ENCODE measurements at places on chromosomes 3 and 15.

GRCh38 chr3:37985637-37986320 lies 4.8 kb upstream of the VILL start:
- no peak for DNase-seq

- DNase-seq = no peak
These were observed 94.7 kb downstream of the IL5RA start for GRCh38 chr3:3015185-3016089.

- DNase-seq = no peak
These were observed 9.7 kb upstream of the PGPEP1L start for GRCh38 chr15:99017322-99017701.

DNA sequence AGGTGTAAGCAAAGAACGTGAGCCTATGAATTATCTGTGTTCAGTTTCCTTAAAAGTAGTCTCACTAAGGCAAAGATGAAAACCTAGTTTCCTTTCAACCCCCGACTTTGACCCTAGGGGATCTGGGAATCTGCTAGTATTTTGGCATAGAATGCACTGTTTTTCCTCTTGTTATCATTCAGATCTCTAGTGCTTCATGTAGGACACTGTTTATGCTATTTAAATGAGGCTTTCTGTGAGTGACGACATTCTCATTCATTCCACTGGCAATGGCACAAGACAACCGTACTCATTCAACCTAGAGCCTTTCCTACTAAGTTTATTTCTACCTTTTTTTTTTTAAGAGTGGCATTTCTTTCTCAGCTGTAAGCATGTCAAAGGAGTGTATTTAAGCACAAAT lies 67.0 kb downstream of the CHAC1 start:
- DNase-seq = no peak

DNA sequence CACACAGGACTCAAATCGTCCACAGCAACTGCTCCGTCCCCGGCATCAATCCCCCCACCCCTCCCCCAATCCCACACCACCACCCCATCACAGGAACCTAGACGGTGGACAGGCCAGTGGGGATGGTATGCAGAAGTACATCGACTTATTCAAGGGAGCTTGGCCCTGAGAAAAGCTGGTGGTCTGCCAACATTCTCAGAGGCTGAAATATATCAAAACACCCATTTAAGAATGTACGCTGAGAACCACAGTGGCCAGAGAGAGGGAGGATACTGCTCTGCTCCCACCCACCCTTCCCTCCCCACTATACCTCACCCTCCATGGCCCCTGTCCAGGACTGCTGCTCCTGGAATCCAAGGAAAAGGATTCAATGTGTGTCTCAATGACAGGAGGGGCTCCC lies 12.4 kb upstream of the USP3 start:
- DNase-seq = no peak

DNA sequence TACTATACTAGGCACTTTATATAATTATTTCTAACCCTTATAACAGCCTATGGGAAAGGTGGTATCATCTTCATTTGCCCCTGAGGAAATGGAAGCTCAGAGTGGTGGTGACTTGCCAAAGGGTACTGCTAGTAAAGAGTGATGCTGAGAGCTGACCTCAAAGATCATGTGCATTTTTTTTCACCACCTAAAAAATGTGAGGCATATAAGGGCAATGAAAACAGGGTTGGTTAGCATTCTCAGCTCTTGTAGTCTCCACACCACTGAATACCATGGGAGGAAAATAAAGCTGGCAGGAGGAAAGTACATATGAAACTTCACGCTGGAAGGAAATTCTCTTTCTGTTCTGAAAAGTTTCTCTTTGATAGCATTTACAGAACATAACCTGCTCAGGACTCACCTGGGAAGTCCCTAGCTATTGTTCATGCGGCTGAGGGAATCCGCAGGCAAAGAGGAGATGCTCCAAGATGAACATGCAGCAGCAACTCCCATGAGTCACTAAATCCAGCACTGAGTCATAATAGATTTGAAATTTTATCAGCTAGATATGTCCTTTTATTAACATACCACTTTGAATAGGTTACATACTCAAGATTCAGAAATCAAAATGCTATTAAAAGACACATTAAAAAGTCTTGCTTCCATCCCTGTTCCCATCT lies 17.3 kb downstream of the FAIM start:
- no peak for DNase-seq

DNA sequence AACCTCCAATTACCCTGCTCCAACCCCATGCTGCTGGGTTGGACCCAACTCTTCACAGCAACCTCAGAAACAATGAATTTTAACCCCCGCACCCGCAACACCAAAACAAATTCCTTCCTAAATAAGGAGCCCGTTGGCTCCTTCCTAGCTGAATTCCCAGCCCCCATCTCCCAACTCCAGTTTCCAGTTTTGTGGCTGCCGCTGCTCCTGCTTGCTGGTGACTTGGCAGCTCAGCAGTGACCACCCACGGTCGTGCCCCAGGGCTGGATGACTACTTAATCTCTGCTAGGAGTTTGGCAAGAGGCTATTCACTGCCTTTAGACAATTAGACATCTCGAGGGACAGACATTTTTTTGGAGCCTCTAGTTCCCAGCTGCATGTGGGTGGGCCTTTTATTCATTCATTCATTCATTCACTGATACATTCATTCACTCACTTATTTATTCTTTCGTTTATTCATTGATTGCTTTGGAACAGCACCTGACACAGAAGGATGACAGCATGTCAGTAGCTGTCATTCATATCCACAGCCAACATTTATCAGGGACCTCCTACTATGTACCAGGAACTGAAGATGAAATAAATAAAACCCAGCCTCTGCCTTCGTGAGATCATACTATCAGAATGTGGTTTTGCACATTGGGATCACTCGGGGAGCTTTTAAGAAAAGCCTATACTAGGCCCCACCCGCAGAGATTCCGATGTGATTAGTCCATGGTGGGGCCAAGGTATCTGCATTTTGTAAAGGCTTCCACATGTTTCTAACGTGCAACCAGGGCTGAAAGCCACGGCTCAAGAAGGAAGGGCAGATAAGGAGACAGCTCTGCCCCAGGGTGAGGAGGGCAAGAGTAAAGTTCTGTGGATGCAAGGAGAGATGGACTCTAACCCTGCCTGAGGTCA lies 256.5 kb downstream of the SHQ1 start:
- no peak for DNase-seq

DNA sequence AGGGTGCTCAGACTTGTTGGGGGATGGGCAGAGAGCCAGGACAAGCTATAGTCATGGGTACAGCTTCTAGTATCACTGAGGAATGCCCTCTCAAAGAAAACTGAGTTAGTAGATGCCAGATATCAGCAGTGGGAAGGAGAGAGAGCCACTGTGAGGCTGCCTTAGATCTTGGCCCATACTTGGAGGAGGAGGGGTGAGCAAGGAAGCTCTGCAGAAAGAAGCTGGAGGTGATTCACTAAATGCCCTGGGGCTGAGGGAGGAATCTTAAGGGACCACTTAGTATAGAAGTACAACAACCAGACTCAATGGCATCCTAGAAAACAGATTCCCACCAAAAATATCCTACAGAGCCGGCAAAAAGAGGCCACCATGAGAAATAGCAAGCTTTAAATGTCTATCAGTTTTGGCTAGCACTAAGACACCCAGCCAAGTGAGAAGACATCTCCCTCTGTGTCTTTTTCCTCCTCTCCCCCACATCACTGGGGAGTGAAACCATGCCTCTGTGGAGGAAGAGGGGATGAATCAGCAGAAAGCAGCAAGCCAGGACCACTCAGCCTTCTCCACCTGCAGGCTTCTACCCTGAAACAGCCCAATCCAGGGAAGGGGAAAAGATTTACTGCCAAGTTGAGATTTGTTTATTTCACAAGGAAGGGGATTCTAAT lies 282.5 kb upstream of the STT3B start:
- DNase-seq = no peak

DNA sequence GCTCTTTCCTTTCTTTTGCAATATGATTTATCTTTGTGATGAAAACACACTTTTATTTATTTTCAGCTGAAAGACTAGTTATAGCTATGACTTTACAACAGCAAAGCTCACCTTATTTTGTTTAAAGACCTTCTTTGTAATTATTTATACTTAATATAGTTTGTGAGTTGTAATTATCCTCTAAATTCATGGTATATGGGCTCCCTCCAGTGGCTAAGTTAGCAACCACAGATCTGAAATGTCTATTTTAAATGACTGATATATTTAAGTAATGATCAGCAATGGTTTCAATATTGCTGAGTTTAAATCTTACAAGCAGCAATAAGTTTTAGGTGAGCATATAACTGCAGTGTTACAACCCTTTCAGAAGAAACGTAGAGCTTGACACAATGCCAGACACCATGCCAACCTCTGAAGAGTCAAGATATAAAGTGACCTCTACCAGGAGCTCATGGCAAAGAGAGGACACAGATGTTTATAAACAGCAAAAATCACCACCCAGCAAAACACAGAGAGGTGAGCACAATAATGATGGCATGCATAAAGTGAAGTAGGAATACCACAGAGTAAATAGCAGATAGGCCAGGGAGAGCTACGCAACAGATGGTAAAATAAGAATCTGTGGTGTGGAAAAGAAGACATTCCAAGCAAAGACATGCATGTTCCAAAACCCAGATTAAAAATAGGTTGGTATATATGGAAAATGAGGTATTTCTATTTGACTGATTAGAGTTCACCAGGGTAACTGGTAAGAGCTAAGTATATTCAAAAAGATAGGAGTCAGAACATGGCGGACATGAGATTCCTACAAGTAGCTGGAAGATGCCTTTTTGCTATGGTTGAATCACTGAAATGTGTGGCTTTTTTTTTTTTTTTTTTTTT lies 143.7 kb upstream of the ZNF385D start:
- no peak for DNase-seq

GRCh38 chr3:177713928-177714900 lies 516.9 kb upstream of the TBL1XR1 start:
- no peak for DNase-seq

GRCh38 chr3:127747066-127747465 lies 74.3 kb downstream of the ABTB1 start:
- no peak for DNase-seq

GRCh38 chr3:53240989-53241972 lies 14.5 kb downstream of the TKT start:
- DNase-seq = no peak

DNA sequence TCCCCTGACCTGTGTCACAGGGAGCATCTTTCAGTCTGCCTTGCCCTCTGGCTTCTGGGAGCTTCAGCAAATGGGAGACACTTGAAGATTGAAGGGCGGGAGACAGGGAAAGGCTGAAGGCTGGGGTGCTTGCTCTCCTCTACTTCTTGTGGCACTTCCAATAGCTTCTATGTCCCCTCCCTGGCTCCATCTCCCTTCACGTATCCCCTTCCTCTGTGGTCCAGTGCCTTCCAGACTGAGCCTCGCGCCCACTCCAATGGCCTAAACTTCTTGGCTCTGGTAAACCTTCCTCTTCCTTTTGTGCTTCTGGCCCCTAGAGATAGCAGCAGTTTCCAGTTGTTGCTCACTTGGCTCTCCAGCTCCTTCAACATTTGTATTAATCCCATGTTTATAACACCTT lies 69.8 kb upstream of the TOPAZ1 start:
- no peak for DNase-seq

- DNase-seq = no peak
These were observed 52.2 kb downstream of the ABHD5 start for GRCh38 chr3:43742920-43743319.

GRCh38 chr15:42603978-42604377 lies 28.6 kb downstream of the STARD9 start:
- no peak for DNase-seq

Data from stimulated activated CD8-positive, alpha-beta memory T cell treated with anti-CD3 and anti-CD28 coated beads, Interleukin-15, amount 100 ng/mL, for 1 hour (primary cell).